ENCODE measurements at places on chromosomes 13 and 19. TPM values are rescaled to one million over a fixed set of nuclear protein-coding genes. Genes with fewer than 3 reads are reported as not detected.

- DNase-seq = no peak
Measured at GRCh38 chr13:67341406-67341805, 111.3 kb upstream of the PCDH9 start.

DNA sequence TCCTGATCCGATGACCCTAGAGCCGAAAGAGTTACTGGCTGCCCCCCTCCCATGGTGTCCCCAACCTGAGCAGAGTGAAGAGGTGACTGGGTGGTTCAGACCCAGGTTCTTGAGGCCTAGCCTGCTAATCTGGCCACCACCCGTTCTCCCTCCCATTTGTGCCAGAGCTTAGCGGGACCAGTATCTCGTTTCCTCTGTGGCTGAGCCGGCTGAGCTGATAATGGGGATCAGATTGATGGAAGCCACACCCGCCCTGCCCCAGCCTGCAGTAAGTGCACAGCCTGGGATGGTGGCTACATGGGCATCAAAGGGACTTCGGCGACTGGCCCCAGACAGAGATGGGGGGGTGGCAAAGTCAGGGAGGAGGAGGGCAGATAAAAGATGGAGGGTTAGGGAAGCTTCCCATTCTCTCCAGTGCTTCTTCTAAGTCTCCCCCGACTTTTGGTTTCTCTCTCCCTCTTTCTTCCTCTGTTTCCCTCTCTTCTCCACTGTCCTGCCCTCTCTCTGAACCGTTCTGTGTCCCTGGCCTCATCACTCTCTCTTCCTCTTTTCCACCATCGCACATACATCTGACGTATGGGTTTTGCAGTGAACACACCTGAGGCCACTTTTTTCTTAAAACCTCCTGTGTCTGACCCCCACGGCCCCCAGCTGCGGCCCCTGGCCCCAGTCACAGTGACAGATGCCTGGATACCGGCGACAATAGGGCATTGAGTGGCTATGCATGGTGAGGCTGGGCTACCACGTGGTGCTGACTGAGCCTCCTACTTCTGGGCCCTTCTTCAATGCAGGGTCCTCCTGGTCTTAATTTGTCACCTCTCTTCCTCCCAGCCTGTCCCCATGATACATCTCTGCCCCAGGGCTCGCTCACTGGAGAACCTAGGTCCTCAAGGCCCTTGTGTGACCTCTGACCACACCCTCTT lies 2.4 kb downstream of the ELAVL3 start:
- no peak for DNase-seq

DNA sequence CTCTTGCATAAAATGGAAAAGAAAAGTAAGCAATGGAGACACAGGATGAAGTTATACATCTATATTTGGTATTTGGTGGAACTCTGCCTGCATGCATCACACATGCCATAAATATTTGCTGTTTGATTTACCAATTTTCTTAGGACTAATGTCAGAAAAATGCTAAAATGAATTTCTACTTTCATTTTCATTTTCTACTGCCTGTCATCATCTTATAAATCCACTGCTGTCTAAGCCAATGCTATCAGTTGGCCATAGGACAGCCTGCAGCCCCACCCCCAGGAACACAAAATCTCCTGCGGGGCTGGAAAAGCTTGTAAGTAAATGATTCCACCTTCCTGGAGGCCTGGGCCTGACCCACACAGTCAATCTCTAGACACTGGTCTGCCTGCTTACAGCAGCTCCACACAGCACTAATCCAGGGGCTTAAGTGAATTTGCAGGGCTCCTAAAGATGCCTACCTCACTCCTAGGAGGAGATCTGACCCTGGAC lies 122.0 kb downstream of the ENOX1 start:
- no peak for DNase-seq

Gene KLK4
- not detected for polyA plus RNA-seq

GRCh38 chr13:110217811-110218210 lies 89.1 kb downstream of the COL4A1 start:
- no peak for DNase-seq

GRCh38 chr13:103386341-103386740 lies 320.1 kb upstream of the SLC10A2 start:
- no peak for DNase-seq

- no peak for DNase-seq
Measured at GRCh38 chr13:93467175-93467574, 240.6 kb downstream of the GPC6 start.

GRCh38 chr13:33496336-33496735 lies 210.8 kb upstream of the STARD13 start:
- no peak for DNase-seq

Gene OLFM2
- 31.0 TPM for polyA plus RNA-seq

GRCh38 chr13:32125221-32125689 lies 93.7 kb downstream of the FRY start:
- DNase-seq = no peak

Gene IL11
- polyA plus RNA-seq = 0.29 TPM

Gene CLEC4G
- not detected for polyA plus RNA-seq

Gene RHPN2
- 10.1 TPM for polyA plus RNA-seq

Gene PRODH2
- not detected for polyA plus RNA-seq

DNA sequence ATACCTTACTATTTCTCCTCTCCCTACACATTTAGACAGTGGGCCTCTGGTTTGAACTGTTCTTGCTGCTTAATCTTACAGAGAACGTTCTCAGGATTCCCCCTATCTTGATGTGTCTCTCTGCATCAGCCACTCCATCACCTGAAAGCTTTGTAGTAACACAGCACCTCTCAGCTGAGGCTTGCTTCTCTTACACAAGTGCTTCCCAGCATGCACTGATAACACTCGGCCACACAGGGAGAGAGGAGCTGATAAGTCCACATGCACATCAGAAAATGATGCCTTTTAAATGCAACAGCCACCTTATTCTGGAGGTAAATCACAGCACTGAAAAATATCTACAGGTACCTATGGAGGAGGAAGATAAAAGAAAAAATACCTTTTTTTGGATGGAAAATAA lies 192.2 kb upstream of the TSHZ3 start:
- no peak for DNase-seq

- DNase-seq = no peak
Measured at GRCh38 chr19:6817179-6817578, 44.7 kb downstream of the VAV1 start.

DNA sequence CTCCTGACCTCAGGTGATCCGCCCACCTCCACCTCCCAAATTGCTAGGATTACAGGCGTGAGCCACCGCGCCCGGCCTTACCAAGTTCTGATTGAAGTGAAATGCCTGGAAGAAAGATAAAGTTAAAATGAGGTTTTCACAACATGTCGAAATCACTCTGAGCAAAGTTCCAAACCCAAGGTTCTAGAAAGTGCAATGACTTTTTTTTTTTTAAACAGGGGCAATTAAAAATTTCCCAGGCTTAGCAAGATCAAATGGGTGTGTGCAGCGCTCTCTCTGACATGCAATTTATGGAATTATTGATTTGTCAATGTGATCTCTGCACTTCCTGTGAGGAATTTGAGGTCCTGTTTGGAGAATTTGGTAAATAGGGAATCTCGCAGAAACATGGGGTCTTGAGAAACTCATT lies 12.8 kb upstream of the MAP2K2 start:
- no peak for DNase-seq

GRCh38 chr13:20461481-20461859 lies 64.2 kb downstream of the CRYL1 start:
- no peak for DNase-seq

DNA sequence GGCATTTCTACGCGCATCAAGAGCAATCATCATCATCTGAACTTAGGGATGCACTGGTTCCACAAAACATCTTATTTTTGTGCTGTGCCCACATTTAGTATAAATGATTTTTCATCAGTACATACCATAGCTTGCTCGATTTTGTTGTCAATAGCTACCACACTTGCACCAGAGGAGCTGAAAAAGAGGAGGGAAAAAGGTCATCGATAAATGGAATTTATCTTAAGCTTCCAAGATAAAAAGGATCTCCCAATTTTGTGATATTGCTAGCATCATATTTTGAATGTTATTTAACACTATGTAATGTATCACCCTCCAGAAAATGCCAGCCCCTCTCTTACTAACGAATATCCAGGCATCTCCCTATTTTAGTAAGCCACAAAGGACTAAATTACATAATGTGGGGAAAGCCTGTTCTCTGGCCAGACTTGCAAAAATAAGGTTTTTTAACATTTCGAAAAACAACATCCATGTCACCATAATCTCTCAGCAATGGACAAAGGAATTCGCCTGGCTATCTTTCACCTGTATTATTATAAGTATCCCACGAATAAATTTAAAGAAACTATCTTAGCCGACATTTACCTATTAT lies 62.4 kb downstream of the SERP2 start:
- no peak for DNase-seq

- no peak for DNase-seq
Measured at GRCh38 chr19:5953680-5954213, 24.2 kb downstream of the RANBP3 start.

Gene KLK15
- not detected for polyA plus RNA-seq

Gene ZNF99
- 0.61 TPM for polyA plus RNA-seq

DNA sequence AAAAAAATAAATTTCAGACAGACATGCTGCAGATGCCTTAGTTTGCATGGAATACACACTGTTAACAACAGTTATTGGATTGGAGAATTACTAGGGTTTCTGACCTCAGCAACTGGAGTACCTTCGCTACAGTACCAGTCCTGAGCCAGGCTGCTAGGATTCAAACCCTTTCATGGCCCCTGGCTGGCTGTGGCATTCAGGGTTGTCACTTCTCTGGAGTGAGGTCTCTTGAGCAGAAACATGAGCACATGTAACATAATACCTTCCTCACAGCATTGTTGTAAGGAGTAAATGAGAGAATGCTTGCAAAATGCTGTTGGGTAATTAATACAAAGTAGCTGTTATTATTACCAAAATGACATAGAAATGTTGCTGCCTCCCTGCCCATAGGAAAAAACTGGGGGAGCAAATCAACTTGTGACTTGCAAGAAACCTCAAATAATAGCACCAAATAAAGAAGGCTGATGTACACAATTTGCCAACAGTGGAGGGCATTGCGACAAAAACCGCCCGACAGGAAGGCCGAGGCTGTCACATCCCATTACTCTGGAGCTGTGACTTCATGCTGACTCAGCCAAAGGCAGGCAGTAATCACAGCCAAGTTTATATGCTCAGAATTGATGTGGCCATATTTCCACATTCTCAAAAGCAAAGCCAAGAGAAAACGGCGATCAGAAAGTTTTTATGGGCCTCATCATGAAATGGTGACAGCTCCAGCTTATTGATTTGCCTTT lies 100.4 kb downstream of the RFC3 start:
- DNase-seq = peak; percentile 27

- DNase-seq = no peak
Measured at GRCh38 chr13:32911506-32911905, 104.7 kb upstream of the KL start.

DNA sequence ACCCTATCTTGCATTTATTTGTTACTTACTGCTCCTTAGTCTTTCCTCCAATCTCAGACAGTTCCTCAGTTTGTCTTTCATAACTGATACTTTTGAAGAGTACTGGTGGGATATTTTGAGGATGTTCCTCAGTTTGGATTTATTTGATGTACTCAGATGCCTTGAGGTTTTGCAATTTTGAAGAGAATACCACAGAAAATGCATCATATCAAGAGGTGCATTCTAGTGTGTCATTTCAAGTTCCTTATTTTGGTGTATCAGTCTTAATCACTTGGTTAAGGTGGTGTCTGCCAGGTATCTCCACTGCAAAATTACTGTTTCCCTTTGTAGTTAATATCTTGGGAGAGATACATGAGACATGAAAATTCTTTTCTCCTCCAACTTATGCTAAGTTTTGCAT lies 75.1 kb downstream of the URI1 start:
- DNase-seq = no peak

GRCh38 chr13:105290596-105290995 lies 1244.9 kb downstream of the EFNB2 start:
- DNase-seq = no peak

Gene N4BP2L1
- polyA plus RNA-seq = 52.0 TPM

Gene IZUMO2
- polyA plus RNA-seq = 1.0 TPM

DNA sequence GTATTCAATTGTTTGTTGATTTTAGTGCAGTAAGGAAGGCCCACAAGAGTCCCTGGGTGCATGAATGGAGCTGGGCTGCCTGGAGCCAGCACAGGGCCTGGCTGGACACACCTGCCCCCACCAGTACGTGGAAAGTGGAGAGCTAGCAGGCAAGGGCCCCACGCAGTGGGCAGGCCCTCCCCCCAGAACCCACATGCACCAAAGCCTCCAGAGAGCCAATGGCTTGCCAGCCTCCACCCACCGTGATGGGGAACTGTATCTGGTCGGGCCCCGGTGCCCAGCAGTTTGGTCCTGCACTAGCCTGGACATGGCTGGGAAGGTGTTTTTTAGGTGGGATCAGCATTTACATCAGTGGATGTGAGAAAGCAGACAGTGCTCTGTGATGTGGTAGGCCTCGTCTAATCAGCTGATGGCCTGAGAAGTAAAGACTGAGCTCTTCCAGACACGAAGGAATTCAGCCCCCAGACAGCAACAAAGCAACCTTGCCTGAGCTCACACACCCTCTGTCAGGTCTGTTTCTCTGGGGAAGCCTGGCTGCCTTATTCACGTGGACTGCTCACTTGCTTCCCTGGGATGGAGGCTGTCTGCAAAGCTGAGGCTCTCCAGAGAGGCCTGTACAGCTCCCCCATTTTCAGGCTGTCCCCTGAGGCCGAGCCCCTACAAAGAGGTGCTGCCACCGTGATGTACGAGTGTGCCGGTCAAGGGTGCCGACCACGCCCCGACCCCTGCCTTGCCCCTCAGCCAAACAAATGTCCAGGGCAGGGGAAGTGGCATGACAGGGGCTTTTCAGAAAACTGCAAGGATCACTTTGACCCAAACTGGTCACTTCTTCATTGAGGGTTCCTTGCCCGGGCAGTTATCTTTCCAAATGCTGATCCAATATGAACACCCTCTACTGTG lies 27.5 kb downstream of the RAB20 start:
- DNase-seq = no peak

Gene NCAN
- polyA plus RNA-seq = 0.08 TPM

Gene GPR183
- polyA plus RNA-seq = 9.6 TPM

DNA sequence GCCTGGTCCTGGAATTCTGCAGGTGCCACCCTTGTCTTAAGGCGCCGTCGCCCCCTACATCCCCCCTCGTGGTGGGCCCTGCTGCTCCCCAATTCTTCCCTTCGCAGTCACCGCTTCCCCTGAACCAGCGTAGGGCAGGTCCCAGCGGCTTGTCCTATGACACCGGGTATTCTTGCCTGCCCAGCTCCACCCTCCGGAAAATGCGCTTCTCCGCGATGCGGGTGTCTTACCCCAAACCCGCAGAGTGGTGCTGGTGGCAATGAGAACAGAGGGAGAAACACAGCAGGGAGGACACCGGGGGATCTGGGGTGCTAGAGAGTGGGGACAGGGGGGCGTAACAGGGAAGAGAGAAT lies 9.0 kb downstream of the ZNF808 start:
- DNase-seq = no peak

- DNase-seq = peak; percentile 37
Measured at GRCh38 chr13:47463726-47464125, 537.3 kb downstream of the SUCLA2 start.

- no peak for DNase-seq
Measured at GRCh38 chr13:70795484-70795883, 687.2 kb upstream of the KLHL1 start.

- DNase-seq = no peak
Measured at GRCh38 chr19:52307275-52307674, 10.3 kb downstream of the ZNF480 start.

Gene GSX1
- polyA plus RNA-seq = not detected

Gene EDDM13
- polyA plus RNA-seq = 8.9 TPM
